ENCODE measurements at places on chromosomes 12 and 14.

GRCh38 chr14:38989922-38990546 lies 113.0 kb downstream of the SEC23A start:
- peak; percentile 18 for DNase-seq

DNA sequence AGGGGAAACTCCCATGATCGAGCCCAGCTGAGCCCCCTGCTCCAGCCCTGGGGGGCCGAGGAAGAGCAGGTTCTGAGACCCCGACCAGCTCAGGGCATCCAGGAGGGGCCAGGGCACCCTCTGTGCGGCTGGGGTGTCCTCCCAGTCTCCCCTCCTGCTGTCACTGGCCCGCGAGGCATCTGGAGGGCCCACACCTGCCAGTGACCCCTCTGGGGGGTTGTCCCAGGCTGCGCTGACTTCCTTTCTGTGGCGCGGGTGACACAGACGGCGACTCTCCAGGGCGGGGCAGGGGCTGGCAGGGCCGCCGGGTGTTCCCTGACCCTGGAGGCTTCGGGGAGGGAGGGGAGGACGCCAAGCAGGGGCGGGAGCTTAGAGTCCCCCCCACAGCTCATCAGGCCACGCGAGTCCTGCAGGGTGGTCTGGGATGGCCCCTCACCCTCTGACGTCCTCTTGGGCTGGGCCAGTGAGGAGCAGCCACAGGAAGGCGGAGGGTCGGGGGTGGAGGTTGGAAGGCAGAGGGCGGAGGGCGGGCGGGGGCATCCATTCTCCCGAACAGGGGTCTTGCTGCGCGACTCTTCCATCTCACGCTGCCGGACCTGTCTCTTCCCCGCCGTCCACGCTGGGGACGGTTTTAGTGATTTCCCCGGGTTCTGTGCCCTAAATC lies 38.6 kb upstream of the FBRSL1 start:
- no peak for DNase-seq

DNA sequence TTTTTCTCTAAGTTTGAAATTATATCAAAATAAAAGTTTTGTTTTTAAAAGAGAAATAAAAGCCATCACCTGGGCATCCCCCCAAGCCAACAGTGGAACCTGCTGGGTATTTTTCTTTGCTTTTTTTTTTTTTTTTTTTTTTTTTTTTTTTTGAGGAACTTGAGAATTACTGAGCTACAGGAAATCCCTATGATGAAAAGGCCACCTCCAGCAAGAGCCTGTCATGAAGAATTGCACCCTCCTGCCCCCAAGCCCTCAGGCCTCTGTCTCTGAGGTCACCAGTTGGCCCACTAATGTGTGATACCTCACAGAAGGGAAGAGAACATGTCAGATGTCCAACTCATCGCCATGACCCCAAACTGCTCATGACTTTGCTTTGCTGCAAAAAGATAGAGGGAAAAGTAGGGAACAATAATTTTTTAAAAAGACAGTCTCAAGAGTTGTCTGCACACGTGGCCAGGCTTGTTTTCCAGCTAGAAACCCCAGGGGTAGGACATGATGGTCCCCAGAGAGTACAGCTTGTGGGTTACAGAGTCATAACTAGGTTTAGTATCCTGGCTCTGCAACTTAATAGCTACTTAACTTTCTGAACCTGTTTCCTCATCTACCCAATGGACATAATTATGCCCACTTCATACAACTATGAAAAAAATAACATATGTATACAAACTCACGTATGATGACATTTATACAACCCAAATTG lies 124.3 kb upstream of the EGLN3 start:
- no peak for DNase-seq

DNA sequence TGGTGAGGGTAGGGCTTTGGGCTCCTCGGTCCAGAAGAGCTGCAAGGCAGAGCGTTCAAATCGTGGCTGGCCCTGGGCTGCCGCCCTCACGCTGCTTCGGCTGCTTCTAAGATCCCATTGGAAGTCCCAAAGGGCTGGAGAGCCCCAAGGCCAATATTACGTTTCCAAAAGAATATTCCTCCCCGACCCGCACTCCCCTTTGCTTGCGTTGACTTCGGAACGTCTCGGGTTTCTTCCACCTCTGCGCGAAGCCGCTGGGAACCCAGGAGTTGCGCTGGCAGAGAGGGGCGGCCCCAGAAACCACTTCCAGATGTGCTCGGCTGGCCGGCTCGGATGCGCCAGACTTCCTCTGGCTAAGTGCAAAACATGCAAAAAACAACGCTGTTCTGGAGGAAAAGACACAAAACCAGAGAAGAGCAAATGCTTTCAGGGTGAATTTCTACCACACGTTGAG lies at the start of gene GLT8D2:
Gene GLT8D2 (minus strand): TSS at position 285 of the 454 bp plus-strand sequence. CDS start 30,539 bp downstream, outside the sequence.
- DNase-seq: peak; percentile 73

GRCh38 chr14:64704143-64704742 lies at the start of gene PLEKHG3:
Gene PLEKHG3 (plus strand): TSS chr14:64704424. CDS start chr14:64727632, 23,208 bp downstream.
- DNase-seq: peak; percentile 72

DNA sequence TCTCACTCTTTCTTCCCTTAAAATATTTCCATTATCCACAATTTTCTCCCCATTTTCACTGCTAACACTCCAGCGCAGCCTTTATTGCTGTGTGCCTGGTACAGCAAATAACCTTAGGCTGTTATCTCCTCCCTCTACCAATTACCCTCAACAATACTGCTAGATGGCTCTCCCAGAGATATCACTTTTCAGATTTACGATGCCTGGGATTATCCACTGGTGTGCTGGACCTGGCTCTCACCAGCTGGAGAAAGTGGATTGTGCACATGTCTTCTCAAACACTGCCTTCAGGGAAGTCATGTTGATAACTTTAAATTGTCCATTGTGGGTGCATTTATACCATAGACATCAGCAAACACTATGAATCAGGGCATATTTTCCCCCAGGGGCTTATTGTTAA lies 101.9 kb upstream of the ADAMTS20 start:
- DNase-seq: no peak

DNA sequence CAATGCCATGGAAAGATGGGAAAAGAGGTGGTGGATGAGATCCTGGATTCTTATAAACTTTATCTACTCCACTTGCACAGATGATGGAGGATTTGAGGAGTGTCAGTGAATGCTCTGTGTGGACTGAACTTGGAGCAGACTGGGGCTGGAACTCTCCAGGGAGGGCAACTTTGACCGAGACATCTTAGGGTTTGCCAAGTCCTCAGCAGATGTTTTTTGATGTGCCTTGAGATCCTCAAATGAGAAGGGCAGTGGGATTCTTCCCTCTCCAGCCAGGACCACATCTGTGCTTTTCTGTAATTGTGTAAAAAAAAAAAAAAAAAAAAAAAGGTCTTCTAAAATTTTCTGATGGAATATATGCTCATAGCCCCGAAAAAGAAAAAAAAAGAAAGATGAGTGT lies 23.0 kb upstream of the MYL2 start:
- DNase-seq: no peak

DNA sequence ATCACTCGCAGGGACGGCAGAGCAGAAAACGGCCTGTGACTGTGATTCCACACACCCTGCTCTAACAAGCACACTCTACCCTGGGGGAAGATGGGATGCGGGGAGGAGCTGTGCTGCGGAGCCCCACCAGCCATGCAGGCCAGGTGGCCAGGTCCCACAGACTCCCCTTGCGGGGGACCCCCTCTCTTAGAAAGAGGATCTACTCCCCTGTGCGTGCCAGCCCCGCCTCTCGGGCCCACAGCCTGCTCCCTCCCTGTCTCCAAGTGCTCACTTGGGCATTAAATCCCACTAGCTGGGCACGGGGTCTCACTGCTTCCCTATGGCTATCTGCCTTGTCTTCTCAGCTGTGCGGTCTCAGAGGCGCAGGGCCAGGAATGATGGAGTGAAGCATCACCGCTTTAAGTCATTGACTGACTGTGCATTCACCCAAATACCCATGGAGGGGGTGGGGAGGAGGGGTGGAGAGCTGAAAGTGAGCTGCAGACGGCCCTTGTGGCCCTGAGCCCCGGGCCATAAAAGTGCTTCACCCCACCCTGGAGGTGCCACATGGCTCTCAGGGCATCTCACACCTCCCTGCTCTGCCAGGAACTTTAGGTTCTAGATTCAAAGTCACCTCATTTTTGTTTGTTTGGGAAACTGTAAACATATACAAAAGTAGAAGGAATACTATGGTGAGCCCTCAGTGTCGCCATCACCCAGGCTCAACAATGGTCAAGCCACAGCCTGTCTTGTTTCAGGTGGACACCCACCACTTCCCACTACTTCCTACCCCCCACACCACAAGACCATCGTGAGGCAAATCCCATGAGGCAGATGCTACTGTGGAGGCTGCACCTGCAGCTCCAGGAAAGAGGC lies 9.4 kb downstream of the STX2 start:
- no peak for DNase-seq

DNA sequence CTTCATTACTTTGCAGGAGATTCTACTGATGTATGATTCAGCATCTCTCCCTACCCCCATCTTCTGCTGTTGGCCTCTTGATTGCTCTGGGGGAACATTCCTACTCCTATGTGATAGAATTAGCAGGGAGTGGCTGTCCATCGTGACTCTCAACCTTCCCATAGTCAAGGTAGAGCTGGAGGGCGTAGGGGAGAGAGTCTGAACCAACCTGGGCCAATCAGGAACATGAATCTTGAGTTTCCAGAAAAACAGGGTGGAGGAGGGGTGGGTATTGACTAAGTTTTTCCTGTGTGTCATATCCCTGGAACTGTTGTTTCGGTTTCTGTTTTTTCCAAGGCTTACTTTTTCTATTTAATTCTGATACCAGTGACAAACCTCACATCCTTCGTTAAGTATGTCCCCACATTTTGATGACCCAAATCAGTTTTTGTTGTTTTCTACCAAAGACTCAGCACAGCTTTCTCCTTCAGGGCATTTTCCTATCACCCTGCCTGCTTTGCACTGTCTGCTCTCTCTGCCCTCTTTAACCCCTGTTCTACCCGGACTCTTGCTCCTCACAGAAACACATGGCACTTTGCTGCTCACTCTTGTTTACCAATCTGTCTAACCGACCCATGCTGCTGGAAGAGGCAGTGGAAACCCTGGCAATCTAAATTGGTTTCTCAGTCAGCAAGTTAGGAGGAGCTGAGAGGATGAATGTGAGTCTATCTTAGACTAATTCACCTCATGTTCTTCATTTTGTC lies 1428.3 kb downstream of the AACS start:
- DNase-seq: peak; percentile 9

DNA sequence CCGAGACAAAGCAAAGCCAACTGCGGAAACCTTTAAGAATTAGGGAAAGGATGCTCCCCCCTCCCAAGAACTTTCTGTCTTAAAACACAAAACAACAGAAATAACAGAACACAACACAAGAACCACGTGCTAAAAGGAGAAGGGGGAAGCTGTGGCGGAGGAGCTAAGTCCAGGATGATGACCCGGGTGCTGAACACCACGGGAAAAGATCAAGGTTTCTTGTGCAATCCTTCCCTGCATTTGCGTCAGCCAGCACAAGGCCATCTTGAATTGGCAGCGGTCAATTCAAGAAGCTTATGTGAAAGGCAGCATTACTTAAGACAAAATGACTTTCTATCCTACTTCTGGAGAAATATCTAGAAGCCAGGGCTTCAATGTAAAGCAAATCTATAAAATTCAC lies 11.0 kb upstream of the CREBL2 start:
- peak; percentile 23 for DNase-seq
